NCI-H748 treated with DMSO at 0.1 percent for 48 hours (cell line): ENCODE measurements at places on chromosomes 6 and 20.

- DNase-seq = peak; percentile 97
These were observed 73.7 kb upstream of the PTCHD4 start for GRCh38 chr6:48184648-48185047.

DNA sequence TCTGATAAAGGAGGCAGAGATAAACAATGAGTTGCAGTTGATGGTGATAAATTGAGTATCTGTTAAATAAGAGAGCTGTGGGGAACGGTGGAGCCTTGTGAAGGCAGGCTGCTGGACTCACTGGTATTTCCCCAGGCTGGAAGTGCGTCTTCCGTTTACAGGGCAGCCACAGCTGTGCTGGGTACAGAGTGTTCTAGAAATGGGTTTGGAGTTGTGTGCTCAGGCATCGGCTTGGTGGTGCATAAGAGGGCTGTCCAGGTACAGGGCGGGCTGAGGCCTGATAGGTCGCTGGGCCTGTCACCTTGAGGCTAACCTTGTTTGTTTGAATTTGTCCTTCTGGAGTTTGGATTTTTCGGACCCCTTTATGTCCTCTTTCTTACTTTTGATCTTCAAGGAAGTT is 39.3 kb downstream of the ARID1B start:
- DNase-seq = no peak

GRCh38 chr6:2534406-2535042 is 216.2 kb downstream of the MYLK4 start:
- no peak for DNase-seq

DNA sequence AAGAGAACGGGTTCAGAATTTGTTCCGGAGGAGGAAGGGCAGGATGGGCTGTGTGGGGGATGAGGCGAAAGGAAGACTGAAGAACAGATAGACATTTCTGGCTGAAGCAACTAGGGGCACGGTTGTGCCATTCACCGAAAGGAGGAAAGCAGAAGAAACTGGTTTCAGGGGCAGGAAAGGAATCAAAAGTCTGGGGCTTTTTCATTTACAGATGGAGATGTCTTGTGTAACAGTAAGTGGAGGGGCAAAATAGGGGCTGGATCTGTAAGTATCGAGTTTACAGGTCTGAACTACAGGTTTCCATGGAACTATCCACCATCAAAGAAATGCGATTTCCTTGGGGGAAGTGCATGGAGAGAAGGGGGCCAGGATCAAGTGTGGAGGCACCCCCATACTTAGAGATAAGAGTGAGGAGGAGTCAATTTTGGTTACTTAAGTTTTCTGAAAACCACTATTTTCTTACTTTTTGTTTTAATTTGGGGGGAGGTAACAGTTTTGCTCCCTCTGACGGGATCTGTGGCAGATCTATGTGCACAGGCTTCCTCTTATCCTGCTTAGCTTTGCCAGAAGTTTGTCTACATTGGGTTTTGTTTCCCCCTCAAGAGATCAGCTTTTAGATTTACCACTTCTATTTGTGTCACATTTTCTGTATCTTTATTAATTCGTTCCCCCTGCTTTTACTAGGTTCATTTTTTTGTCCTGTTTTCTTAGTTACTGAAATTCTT is 120.1 kb downstream of the SLC23A2 start:
- no peak for DNase-seq

- no peak for DNase-seq
These were observed 98.3 kb downstream of the TMEM242 start for GRCh38 chr6:157224951-157225574.

- DNase-seq = no peak
These were observed 57.8 kb upstream of the ZFAND3 start for GRCh38 chr6:37761554-37762271.

GRCh38 chr20:24958506-24959385 is 9.7 kb downstream of the CST7 start:
- no peak for DNase-seq

DNA sequence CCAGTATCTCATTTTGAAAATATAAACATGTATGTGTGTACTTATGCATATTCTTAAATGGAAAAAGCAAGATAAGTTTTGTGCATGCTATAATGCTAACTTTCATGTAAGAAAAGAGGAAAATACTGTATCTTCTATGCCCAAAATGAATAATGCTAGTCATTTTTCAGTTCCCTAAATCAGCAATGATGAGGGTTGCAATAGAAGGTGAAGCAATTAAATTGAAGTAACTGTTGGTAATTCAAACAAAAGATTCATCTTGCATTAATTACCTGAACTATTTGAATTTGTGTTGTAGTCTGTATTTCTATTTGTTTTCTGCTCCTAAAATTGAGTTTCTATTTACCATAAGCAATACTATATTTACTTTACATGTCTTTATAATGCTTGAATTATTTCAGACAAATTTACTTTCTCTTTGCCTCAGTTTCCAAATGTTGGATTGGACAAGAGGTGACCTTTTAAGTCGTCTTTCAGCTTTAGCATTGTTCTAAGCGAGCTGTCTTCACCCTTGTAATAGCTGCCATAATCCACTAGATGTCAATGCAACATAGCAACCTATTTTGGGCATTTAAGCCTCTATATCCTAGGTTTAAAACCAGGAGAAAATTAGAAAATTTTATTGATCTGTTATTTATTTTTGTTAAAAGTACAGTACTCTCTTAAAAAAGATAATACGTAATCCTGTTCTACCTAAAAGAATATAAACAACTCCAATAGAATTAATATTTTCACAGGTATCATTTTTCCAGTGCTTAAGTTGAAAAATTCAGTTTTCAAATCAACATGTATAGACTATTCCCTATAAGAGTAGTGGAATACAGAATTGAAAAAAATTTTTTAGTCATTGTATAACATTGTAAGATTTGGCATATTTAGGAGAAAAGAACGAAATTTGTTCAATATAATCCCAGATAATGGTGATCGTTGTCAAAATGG is 52.3 kb upstream of the IFNGR1 start:
- DNase-seq = peak; percentile 53

DNA sequence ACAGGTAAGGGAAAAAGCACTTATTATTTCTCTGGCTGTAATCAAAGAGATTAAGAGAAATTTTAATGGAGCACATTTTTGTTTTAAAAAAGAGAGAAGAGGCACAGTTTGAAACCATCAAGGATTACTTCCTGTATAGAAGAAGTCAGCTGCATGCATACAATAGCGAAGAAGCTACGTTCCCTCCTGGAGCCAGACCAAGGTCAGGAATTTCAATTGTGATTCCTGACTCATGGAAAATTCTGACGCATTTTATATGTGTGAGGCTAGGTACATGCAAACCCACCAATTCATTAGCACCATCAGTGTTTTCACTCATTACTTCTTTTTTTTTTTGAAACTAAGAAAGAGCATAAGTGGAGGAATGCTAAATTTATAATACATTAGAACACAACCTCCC is 232.7 kb upstream of the SGK1 start:
- DNase-seq = no peak

DNA sequence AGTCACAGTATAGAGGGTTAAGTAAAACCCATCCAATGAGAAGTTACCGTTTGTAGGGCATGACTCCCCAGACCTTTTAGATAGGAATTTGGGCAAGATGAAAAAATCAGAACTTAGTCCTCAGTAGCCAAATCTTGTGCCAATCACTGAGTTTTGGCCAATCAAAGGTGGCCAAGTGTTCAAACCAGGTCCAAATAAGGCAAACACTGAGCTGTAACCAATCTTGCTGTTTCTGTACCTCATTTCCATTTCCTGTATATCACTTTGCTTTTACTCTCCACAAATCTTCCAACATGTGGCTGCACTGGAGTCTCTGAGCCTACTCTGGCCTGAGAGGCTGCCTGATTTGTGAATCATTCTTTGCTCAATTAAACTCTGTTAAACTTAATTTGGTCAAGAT is 81.8 kb upstream of the GPR6 start:
- DNase-seq = no peak

DNA sequence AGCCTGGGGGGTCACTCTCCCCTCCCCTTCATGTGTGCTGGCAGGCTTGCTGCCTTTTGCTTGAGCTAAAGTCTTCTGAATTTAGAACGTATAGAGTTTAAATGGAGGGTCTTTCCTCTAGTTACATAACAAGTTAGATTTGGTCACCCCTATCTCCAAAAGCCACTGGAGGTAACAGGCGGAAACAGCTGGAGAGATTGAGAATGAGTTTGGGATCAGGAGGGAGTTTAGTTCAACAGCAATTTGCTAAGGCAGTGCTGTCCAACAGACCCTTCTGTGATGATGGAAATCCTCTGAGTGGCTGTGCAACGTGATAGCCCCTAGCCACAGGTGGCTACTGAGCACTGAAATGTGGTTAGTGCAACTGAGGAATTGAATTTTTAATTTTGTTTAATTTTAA is 132.8 kb downstream of the EYA2 start:
- no peak for DNase-seq

DNA sequence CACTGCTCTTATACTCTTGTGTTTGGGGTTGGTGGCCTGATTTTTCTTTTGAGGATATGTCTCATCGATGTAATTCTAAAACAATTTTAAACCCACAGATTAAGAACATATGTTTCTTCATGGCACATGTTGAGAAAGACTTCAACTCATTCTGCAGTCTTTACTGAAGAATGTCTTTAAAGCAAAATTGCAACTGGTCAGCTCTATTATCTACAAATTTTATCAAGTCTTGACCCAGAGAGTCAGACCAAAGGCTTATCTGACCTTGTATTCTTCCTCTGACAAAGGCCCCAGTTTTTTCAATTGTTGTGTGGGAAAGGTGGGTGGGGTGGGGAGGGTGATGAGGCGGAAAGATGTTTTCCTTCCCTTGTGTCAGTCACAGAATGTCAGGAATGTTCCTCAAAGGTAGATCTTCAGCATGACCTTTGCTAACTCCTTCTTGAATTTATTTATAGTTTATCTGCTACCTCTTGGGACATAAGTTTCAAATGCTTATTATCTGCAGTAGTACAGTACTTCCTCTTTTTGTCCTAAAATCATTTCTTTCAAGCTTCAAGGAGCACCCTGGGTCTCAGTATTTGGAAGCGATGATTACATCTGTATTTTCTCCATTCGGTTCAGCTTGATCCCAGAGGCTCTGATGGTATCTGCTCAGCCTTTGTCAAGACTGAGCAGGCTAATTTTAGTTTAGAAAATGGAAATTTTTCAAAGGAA is 63.2 kb upstream of the TIAM2 start:
- no peak for DNase-seq
